Naive thymus-derived CD8-positive, alpha-beta T cell (primary cell): ENCODE measurements at places on chromosomes 1 and 21. TPM values are rescaled to one million over a fixed set of nuclear protein-coding genes. Genes with fewer than 3 reads are reported as not detected.

NPHP4 gene
- total RNA-seq = 6.2 TPM

MROH9 gene
- not detected for total RNA-seq

C1orf87 gene
- not detected for total RNA-seq

ACOT11 gene
- total RNA-seq = 0.22 TPM

WNT3A gene
- total RNA-seq = not detected

DNM3 gene
- total RNA-seq = 2.3 TPM

DCST1 gene
- total RNA-seq = not detected

EFHD2 gene
- 26.0 TPM for total RNA-seq

NBL1 gene
- 17.6 TPM for total RNA-seq

FCRL2 gene
- total RNA-seq = 2.7 TPM

MARCKSL1 gene
- 39.1 TPM for total RNA-seq

LDLRAD1 gene
- total RNA-seq = not detected

PRKCZ gene
- total RNA-seq = 33.9 TPM

SAMD11 gene
- not detected for total RNA-seq

ZFP69 gene
- total RNA-seq = 4.5 TPM

HLX gene
- 0.10 TPM for total RNA-seq

PRELP gene
- total RNA-seq = not detected

EFNA4 gene
- total RNA-seq = 5.3 TPM

TMEM53 gene
- total RNA-seq = 2.1 TPM

PGBD5 gene
- total RNA-seq = not detected

C1orf56 gene
- 4.4 TPM for total RNA-seq

TMEM200B gene
- not detected for total RNA-seq

SNX27 gene
- total RNA-seq = 33.3 TPM
